CD4-positive, CD25-positive, alpha-beta regulatory T cell (primary cell): ENCODE measurements at places on chromosomes 5 and 9.

- no peak for DNase-seq
Observed at GRCh38 chr5:94395468-94395867, 222.9 kb downstream of the KIAA0825 start.

DNA sequence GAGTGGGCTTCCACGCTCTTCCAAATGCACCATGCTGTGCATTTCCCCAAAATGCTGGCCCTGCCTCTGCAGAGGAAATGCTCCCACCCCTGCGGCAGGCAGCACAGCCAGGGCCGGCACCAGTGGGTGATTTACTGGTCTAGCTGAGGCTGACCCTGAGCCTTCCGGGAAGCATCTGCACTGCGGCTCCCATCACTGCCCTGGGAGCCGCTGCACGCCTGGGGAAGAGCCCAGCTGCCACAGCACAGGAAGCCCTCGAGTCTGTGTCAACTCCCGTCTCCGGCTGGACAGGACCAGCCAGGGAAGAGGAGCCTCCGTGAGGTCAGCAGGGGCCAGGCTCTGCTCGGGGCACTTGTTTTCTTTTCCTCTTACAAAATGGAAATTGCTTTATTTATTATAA is 25.1 kb upstream of the EEIG1 start:
- DNase-seq: no peak

- DNase-seq: no peak
Observed at GRCh38 chr9:117409321-117409720, 5.5 kb downstream of the ASTN2 start.

DNA sequence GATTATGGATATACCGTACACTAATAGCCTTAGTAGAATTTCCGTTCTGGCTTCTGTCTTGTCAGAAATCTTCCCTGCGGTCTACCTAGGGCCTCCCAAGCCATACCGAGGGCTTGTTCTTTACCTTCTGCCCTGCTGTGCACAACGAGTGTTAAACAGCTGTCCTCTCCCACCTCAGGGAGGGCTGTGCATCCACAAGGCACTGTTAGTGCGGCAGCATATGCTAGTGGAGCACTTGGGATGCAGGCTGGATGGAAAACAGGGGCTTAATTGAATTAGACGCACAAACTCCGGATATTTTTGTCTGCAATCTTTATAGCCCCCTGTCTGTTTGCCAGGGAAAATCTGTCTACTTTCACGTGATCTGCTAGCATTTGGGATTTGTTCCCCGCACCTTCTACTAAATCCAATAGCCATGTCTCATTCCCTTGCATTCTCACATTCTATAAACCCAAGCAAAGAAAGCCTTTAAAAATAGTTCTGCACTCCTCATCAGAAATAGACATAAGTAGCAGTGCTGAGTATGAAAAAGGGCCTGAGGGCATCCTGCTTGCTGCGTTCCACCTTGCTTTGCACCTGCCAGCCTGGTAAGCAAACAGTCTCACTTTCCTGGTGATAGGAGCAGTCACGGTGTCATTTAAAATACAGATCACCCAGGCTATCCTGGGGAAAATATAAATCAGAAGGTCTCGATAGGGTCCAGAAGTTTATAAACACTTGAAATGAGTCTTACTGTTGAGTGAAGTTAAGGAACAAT is 382.6 kb downstream of the RASEF start:
- DNase-seq: no peak

GRCh38 chr5:54754420-54754819 is 231.0 kb downstream of the ESM1 start:
- DNase-seq: no peak

DNA sequence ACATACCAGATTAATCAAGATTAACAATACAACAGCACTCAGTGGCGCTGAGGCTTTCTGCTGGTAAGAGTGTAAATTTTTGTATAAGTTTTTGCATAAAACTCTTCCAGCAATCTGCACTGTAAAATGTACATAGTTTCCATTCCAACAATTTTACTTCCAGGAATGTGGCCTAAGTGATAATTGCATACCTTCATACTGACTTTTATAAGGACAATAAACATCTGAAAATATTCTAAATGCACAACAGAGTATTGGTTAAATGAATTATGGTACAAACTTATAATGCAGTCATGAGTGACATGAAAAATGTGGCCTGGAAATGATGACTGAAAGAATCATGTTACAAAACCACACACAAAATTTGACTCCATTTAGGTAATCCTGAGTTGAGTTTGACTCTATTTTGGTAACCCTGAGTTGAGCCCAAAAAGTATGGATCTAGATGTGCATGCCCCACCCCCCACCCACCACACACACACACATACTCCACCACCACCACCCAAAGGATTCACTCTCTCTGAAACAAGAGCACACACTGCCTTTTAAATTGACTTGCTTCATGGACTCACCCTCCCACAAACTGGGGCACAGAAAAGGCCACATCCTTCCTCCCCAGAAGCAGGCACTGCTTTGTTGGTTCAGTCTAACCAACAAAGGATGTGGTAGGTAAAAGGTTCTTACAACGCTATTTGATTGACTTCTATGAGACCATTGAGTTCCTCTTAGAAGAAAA is 137.6 kb downstream of the SUSD1 start:
- DNase-seq: peak; percentile 32

GRCh38 chr9:131142160-131142559 is 16.8 kb downstream of the NUP214 start:
- no peak for DNase-seq

DNA sequence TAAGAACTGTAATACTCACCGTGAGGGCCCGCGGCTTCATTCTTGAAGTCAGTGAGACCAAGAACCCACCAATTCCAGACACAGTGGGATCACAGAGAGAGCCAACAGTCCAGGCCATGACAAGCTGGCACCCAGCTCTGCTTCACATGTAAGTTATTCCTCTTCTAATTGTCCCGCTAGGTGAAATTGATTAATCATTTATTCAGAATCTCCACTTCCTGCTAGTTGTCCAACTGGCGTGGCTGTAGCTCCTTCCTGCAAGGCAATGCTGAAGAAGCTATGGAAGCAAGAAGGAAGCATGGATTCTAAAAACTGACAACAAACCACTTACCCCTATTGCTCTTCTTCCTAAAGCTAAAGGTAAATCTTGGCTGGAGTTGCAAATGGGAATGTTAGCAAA is 30.0 kb upstream of the GLRX start:
- no peak for DNase-seq

DNA sequence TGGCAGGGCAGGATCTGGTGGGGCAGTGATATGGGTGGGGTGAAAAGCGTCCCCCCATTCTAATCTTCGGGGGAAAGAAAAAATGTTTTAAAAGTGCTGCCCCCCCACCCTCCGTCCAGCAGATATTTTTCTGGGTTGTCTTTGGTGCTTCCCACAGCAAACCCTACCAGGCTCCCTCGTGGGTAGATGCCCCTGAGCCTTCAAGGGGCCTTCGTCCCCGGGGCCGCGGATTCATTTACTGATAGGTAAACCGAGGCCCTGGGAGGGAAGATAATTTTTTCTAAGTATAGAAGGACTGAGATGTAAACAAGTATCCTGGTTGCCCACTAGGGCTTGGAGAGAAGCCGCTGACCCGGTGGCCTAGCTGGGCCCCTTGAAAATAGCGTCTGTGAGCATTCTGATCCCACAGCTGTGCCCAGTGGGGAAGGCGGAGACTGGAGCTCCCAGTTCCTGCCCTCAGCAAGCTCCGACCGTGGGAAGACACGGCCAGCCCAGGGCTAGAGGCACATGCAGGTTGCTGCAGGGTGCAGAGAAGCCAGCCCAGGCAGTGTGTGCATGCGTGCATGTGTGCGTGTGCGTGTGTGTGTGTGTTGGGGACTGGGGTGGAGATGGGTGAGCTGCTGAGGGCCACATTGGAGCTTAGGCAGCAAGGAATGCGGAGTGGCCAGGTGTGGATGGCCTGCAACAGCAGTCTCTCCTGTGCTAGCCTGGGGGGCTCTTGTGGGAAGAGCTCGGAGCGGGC is 6.0 kb upstream of the RXRA start:
- DNase-seq: no peak

GRCh38 chr5:53575831-53576230 is 15.4 kb downstream of the NDUFS4 start:
- DNase-seq: no peak

DNA sequence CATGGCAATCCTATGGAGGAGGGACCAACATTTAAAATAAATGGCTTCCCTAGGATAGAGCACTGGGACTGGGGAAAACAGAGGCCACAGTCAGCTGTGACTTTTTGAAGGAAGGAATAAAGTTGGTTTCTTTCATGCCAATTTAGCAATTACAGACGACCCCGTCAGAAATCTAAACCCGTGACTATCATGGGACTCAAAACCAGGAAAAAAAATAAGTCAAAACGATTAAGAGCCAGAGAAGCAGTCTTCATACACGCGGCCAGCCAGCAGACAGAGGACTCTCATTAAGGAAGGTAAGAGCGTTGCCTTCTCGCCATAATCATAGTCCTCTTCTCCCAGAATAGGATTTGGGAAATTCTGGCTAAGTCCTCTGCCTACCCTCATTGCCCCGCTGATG is at the start of gene MLANA:
MLANA (plus strand) TSS at position 249 of the 400 bp plus-strand sequence. CDS start 1,586 bp downstream, outside the sequence.
- DNase-seq: no peak

DNA sequence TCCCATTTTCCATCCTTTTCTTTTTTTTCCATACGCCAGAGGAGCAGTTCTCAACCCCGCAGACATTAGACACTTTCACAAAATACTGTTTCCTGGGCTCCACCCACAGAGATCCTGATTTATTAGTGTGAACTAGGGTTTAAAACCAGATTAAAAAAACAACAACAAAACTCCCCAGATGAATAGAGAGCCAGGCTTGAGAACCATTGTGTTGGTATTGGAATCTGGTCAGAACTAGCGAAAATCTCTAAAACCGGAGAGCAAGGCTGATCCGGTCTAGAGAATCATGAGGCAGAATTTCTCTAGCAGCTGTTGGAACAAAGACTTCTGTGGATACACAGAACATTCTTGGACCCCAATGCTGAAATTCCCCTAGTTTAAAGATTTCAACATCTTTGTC is 173.0 kb downstream of the PCSK1 start:
- DNase-seq: no peak

- DNase-seq: no peak
Observed at GRCh38 chr5:73603998-73604397, 22.0 kb upstream of the ARHGEF28 start.

- no peak for DNase-seq
Observed at GRCh38 chr9:128568470-128569078, 16.2 kb downstream of the SPTAN1 start.

DNA sequence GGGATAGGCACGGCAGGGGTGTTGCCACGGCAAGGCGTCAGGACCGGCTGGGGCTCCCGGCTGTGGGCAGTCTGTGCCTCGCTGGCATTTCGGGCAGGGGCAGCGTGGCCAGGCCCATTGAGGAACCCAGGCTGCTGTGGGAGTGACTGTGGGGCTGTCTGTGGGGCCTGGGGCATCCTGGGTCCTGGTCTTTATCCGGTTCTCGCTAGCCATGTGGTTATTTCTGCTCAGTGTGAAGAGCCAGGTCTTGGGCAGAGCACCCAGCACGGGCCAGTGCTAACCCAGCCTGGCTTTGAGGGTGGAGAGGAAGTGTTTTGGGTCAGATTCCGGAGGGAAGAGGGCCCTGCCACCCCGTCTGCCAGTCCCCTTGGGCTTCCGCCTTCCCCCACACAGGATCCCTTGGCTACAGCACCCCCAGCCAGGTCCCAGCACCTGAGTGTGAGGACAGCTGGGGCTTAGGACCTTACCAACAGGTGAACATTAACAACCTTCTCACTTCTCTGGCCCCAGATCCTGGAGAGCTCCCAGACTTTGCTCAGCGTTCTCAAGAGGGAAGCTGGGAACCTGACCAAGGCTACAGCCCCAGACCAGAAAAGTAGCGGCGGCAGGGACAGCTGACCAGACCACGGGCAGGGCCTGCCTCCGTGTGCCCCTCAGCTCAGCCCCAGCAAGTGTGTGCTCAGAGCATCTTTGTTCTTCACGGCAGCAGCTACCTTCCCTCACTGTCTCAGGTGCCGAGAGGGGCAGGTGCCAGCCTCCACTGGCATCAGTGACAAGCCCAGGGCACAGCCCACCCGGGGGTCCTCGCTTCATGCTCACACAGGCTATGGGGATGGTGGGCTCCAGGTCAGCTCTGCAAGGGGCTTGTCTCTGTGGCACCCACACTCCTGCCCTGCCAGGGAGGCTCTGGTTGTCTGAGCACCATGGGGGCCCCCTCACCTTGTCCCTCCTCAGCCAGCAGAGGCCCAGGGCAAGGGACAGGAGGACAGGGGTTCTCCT is 1.1 kb downstream of the SSNA1 start:
- DNase-seq: no peak

GRCh38 chr9:130616451-130616850 is 37.1 kb downstream of the FUBP3 start:
- no peak for DNase-seq

GRCh38 chr5:124677374-124678351 is 68.8 kb downstream of the ZNF608 start:
- no peak for DNase-seq

DNA sequence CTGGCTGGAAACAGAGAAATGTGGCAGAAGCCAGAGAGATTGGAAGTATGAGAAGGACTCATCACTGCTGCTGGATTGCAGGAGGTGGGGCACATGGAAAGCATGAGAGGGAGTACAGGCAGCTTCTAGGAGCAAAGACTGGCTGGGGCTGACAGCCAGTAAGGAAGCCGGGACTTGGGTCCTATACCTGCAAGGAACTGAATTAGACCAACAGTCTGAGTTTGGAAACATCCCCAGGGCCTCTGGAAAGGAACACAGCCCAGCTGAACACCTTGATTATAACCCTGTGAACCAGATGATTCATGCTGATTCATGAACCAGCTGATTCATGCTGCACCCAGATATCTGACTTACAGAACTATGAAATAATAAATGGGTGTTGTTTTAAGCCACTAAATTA is 93.4 kb downstream of the OSTF1 start:
- DNase-seq: no peak

DNA sequence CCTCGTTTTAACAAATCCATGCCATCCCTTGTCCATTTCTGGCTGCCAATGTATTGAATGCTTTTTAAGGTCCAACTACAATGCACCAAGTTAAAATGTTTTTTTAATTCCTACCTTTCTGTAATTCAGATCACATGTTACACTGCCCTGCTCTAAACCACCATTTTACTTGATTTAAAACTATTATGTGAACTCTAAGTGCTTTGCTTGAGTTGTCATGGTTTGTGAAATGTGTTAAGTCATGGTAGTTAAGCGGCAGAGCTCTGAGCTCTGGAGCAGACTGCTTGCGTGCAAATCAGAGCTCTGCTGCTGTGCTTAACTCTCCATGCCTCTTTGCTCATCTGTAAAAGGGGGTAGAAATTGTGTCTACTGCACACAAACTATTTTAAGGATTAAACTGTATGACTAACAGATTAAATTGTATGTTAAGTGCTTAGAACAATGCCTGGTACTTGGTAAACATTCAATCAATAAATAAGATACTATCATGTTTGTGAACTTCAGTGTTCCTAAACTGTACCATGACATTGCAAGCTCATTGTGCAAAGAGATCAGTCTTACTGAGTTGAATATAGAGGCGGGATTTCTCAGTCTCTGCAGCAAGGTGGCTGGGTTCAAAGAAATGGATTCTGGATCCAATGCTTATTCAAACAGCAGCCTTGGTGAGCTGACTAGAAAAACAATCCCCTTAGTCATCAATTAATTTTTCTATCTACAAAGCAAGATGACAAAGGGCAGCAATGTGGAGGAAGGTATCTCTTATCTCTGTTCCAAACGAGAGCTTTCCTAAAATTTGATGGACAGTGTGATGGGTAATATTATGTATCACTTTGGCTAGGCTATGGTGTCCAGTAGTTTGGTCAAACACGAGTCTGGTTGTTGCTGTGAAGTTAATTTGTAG is 16.1 kb upstream of the CMBL start:
- DNase-seq: no peak

- no peak for DNase-seq
Observed at GRCh38 chr5:120615967-120616645, 152.0 kb downstream of the PRR16 start.

- no peak for DNase-seq
Observed at GRCh38 chr5:95445995-95446394, 54.8 kb downstream of the FAM81B start.
